ENCODE measurements at places on chromosomes 1 and 21.

DNA sequence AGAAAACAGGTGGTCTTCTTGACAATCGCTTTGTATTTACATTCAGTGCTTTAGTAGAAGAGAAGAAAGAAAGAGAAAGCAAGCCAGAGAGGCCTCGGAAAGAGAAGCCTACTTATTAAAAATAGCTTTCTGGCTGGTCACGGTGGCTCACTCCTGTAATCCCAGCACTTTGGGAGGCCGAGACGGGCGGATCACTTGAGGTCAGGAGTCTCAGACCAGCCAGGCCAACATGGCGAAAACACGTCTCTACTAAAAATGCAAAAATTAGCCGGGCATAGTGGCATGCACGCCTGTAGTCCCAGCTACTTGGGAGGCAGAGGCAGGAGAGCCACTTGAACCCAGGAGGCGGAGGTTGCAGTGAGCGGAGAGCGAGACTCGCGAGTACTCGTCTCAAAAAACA is 1.8 kb upstream of the SLC19A2 start:
- DNase-seq = no peak

GRCh38 chr1:185936641-185937040 is 202.4 kb downstream of the HMCN1 start:
- no peak for DNase-seq

GRCh38 chr1:205255941-205256780 is 28.4 kb downstream of the TMCC2 start:
- peak; percentile 57 for DNase-seq

DNA sequence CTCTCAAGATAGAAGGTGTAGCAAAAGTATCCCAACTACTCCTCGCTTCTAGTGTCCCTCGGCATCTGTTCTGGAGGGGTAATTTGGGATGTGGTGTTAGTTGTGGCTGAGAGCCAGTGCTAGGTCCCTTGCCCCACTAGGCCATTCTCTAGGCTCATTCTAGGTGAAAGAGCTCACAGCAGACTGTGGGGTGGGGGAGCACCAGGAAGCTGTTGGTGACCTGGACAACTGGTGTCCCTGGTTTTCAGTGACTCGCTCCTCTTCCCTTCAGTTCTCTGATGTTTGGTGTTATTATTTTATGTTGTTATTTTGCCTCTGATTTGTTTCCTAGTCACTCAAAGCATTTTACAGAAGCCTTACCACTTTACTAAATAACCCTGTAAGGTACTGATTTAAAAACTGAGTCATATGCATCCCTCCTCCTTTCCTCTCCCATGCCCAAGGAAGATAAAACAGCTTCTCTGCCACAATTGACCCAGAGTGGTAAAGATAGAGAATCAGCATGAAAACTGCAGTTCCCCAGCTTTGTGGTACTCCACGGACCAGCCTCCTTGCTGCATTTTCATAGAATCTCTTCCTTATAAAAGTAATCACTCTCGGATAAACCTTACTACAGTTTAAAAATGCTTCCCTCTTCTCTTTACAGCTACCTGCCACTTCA is 14.1 kb downstream of the DYRK3 start:
- no peak for DNase-seq

DNA sequence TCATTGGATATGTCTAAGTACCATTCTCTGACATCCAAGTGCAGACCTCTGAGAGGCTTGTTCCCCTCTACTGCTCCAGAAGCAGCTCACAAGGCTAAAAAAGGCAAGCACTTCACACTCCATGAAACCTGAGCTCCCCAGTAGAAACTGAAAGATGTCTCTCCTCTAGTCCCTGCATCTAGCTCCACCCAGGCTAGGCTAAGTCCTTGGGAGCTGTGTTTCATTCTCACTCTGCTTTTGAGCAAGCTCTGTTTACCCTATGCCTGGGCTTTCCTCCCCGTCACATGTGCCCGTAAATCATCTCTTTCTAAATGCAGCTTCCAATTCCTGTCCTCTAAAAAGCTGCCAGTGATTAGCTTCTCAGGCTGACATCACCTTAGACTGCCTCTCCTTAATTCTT is 39.0 kb downstream of the LRRC71 start:
- DNase-seq = peak; percentile 87

GRCh38 chr1:53340660-53341520 is 13.0 kb upstream of the LRP8 start:
- DNase-seq = no peak

DNA sequence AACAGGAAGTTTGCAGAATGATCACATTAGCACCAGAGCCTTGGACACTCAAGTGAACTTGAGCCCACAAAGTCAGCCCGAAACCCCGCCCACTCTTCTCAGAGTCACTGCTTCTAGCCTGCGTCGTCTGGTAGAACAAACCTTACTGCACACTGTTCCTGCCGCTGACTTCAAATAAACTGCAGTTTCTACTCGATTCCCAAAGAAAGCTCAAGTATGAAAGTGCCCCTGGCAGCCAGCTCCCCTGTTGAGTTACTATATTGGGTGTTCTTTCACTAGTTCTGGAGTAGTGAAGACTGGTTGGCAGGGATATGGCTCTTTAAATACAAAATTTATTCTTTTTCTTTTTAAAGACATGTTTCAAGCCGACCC is 164.7 kb downstream of the GALNT2 start:
- DNase-seq = peak; percentile 53

DNA sequence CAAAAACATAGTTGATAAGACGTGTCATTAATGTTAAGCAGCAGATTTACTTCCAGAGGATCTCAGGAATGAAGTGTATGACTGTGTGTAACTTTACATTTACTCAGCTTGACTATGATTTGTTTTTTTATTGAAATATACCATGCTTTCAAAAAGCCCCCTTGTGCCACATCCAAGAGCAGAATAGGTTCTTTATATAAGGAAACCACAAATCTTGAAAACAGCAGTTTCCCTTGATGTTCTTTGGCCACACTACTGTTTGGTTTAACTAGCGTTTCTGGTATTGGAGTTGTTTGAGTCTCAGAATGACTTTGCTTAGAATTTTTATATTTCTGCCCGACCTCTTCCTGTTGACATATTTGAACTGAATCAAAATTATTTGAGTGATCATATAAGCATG is 25.0 kb downstream of the LRRC8C start:
- DNase-seq = no peak

- no peak for DNase-seq
Measured at GRCh38 chr1:34520111-34520510, 234.7 kb upstream of the GJB5 start.

- DNase-seq = no peak
Measured at GRCh38 chr1:33338440-33339211, 17.7 kb upstream of the A3GALT2 start.

GRCh38 chr1:93753791-93754763 is 72.4 kb upstream of the BCAR3 start:
- no peak for DNase-seq

DNA sequence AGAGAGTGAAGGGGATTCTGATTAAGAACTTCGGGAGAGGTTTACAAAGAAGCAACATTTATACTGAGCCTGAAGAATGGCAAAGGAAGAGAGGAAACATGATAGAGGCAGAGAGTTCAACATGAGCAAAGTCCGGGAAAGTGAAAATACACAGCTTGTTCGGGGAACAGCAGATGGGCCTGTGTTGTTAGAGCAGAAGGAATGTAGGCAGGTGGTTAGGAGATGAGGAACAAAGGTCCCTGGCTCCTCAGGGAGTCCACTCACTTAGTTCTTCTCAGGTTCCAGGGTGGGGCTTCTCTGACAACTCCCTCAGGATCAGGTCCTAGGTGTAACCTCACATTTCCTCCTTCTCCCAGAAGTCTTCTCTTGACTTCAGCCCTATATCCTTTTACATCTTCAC is 5.1 kb upstream of the ZNF326 start:
- DNase-seq = no peak

DNA sequence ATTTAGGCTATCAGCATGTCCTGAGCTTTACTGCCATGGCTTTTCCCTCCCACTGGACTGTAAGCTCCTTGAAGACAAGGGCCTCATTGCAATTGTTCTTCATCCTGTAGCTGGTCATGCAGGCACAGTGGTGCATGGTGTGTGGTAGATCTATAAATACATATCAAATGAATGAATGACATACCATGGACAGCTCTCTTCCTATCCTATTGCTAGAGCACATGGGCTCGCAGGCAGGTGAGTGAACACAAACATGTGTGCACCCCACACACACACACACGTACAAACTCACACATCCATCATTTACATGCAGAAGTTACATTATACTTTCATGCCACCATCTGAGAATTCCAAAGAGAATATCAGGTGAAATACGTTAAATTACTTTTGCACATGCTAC is 172.9 kb upstream of the RUNX1 start:
- no peak for DNase-seq

- DNase-seq = no peak
Measured at GRCh38 chr1:223759273-223759672, 46.9 kb downstream of the CAPN2 start.

- no peak for DNase-seq
Measured at GRCh38 chr1:8330271-8331125, 12.6 kb downstream of the SLC45A1 start.

DNA sequence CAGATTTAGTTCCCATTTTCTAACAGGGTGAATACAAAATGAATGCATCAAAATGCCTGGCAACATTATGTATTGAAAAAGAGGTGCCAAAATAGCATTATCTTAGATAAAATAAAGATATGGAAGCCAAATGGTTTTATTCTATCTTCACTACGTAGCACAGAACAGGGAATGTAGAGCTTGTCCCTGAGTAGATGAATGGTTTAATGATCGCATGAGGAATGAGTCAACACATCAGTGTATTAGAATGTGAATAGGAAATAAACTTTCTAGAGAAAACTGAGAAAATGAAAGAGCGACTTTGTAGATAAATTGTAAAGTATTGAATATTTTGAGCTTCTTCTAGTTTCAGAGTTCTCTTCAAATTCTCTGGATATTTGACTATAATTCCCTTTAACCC is 74.3 kb downstream of the BRINP3 start:
- DNase-seq = no peak

- no peak for DNase-seq
Measured at GRCh38 chr1:24925082-24925779, 4.8 kb downstream of the RUNX3 start.

GRCh38 chr1:232508130-232508701 is 121.7 kb downstream of the SIPA1L2 start:
- no peak for DNase-seq

GRCh38 chr21:39238275-39238674 is 55.0 kb upstream of the PSMG1 start:
- DNase-seq = no peak

DNA sequence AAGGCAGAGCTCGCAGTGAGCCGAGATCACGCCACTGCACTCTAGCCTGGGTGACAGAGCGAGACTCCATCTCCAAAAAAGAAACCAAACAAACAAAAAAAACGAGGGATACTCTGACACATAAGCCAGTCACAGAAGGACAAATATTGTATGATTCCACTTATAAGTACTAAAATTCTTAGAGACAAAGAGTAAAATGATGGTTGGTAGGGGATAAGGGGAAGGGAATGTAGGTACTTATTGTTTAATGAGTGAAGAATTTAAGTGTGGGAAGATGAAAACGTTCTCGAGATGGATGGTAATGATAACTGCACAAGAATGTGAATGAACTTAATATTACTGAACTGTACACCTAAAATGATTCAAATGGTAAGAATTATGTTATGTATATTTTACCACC is 66.7 kb upstream of the GUCA2A start:
- no peak for DNase-seq

DNA sequence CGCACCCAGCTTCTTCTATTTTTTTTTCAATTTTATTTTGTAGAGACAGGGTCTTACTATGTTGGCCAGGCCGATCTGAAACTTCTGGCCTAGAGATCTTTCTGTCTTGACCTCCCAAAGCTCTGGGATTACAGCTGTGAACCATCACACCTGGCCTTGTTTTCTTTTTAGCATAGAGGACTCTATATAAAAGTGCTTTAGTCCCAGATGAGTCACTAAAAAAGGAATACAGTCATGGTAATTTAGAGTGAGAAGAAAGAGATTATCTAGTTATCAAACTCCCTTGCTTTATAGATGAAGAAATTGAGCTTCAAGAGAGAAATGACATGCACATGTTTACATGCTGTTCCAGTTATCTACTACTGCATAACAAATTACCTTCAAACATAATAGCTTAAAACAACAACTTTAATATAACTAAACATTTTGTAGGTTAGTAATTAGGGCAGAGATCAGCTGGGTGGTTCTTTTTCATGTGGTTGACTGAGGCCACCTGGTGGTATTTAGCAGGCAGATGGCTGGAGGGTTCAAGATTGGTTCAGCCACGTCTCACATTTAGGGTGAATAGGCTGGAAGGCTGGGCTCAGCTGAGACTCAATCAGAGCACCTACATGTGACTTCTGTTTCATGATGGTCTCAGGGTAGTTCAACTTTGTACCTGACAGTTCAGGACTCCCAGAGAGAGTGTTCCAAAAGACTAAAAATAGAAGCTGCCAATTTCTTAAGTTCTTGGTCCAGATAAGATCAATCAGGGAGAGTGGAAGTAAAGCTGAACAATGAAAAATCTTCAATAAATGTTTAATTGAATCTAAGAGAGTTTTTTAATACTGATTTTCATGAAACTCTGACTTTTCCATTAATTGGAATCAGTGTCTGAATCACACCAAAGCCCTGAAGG is 16.9 kb upstream of the MTF2 start:
- DNase-seq = no peak

DNA sequence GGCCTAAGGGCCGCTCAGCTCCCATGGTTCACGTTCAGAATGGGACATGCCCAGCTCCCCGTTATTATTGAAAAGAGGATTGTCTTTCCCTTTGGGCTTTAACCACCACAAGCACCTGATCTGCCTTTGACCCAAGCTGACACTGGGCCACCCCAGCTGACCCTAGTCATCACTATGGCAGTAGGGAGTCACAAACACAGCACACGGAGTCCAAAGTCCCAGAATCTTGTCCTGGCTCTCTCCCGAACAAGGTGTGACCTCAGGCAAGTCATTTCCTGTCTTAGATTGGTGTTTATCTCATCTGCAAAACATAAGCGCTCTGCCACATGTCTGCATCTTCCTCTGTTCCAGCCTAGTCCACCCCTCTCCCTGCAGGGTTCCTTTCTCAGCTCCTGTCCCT is 31.5 kb downstream of the IGFN1 start:
- DNase-seq = no peak

DNA sequence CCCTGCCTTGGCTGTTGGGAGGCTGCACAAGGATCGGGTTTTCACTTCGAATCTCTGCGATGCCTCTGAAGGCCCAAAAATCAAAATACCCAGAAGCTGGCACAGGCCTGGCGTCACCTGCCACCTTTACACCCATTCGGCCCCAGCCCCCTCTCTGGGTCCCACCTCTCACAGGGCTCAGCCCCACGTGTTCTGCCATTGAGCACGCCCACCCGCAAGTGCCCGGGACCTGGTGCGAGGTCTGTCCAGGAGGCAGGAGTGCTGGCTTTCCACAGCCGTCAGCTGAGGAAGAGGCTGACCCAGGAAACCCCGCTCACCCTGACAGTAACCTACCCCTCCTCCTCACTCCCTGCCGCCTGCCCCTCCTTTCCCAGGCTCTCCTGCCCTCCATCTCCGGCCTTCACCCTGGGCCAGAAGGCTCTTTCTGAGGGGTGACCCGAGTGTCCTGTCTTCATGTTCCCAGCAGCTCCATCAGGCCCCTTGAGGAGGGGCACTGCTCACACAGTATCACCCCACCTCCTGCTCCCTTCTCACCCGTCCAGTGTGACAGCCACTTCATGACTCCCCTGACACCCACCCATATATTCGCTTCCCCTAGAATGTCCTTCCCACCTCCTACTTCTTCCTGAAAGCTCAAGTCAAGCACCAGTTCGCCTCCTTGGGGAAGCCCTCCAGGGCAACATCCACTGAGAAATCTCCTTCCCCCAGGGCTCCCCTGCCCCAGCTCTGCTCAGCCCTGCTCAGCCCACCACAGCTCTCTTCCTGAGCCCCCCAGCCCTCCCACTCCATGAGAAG is 13.5 kb downstream of the RCC2 start:
- DNase-seq = no peak

- no peak for DNase-seq
Measured at GRCh38 chr1:163870666-163871065, 548.9 kb downstream of the NUF2 start.

- no peak for DNase-seq
Measured at GRCh38 chr1:3355894-3356826, 98.3 kb upstream of the ARHGEF16 start.
